ENCODE measurements at places on chromosomes 5 and 9.

DNA sequence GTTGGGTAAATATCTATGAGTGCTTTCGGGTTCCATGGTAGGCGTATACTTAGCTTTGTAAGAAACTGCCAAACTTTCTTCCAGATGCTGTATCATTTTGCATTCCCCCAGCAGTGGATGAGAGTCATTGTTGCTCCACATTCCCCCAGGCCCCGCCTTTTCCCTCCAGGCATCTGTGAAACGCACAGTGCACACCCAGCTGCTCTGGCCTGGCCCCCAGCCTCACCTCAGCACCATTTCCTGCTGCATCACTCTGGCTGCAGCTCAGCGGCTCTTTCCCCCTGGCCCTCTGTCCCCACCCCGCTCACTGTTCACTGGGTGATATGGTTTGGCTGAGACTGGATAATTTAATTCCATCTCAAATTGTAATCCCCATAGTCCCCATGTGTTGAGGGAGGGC lies 76.6 kb upstream of the SPTLC1 start:
- no peak for DNase-seq

DNA sequence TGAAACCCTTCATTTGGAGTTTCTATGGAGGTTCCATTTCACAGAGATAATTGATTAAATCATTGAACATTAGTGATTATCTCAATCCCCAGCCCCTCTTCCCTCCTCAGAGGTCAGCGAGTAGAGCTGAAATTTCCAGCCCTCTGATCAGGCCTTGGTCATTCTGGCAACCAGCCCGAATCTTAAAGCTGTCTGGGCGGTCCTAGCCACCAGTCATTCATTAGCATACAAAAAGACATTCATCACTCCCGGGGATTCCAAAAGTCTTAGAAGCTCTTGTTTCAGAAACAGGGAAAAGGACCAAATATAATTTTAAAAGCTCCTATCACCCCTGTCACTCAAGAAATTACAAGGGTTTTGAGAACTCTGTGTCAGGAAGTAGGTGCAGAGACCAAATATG lies 41.3 kb downstream of the ZNF474 start:
- no peak for DNase-seq

DNA sequence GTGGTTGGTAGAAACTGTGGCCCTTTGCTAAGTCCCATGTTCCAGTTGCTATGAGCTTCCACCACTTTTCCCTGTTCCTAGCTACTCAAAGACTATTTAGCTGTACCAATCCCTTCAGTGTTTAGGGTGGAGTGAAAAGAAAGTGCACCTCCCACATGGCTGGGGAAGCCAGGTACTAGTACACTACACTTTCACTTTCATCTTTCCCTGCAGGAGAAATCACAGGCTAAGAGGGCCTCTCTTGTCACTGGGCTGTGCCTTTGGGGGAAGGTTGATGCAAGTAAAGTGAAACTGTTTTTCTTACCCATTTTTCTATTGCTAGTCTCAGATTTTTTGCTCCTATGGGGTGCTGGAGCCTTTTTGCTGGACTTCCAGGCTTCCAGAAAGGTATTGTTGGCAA lies 33.5 kb upstream of the CKS2 start:
- DNase-seq = no peak

DNA sequence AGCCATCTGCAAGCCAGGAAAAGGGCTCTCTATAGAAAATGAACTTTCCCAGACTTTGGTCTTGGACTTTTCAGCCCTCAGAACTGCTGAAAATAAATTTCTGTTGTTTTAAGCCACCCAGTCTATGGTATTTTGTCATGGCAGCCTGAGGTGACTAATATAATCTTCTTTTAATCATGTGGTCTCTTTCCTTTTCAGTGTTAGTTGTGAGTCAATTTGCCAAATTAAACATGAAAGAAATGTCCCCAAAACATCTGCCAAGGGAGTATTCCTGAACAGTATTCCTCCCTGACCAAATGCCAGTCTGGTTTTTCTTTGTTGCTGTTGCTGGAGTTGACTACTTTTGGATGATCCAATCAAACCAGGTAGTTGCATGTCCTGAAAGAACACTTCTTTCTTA lies 4.7 kb upstream of the YTHDC2 start:
- DNase-seq = no peak

GRCh38 chr5:168307022-168307421 lies 15.6 kb downstream of the WWC1 start:
- no peak for DNase-seq

DNA sequence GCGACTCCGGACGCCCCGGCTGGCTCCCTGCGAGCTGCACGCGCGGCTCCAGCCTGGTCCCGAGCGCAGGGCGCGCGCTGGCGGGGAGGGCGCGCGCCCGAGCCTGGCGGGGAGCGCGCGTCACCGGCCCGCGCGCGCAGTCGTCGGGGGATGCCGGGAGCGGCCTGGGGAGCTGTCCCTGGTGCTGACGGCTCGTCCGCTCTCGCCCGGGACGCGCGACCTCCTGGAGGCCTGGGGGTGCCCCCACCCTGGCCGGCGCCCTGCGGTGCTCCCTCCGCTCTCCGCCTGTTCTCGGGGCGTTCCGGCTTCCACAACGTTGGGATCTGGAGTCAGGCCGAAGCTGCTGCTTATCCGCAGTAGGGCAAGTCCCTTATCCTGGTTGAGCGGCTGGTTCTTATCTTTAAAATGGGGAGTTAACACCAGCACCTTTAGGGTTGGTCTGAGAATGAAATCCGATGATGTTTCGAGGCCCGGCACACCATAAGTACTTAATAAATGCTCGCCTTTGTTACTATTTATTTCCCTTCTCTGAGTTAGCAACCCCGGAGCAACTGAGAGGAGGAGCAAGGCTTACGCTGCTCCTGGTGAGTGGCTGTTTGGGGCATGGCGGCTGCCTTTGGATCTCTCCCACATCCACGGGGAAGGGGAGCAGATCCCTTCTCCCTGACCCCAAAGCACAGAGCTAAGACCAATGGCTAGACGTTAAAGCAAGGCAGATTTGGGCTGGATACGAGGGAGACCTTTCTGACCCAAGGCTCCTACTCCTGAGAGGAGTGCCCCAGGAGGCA lies at the start of gene FAM163B:
TSS of gene FAM163B (minus strand) at position 79 of the 788 bp plus-strand sequence. CDS start 29,166 bp downstream, outside the sequence.
- DNase-seq = peak; percentile 53

DNA sequence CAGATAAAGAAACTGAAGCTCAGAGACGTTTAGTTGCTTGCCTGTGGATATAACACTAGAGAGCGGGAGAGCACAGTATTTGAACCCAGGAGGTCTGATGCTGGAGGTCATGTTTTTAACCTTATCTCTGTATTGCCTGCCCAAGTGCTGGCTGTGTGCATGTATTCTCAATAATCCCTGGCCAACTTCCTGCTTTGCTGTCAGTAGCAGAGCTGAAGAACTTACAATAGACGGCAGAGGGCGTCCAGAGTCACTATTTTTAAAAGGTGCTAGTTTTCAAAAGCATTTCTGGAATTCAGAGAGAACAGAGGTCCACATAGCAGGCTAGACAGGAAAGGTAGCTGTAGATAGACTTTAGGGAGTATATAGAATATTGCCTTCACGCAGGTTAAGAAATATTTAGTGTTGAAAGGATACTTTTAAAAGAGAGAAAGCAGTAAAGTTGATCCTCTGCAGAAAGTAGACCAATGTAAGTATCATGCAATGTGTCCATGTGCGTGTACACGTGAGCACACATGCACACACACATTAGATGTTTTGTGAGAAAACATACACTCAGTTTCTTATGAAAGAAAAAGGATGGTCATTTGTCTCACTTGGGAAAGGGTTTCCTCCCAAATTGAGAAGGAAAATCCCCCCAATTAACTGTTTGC lies 46.3 kb downstream of the PTCD2 start:
- peak; percentile 65 for DNase-seq

- no peak for DNase-seq
These were observed 24.6 kb downstream of the TUT7 start for GRCh38 chr9:86329649-86330048.

- DNase-seq = no peak
These were observed 412.9 kb downstream of the ZSWIM6 start for GRCh38 chr5:61744690-61745619.

DNA sequence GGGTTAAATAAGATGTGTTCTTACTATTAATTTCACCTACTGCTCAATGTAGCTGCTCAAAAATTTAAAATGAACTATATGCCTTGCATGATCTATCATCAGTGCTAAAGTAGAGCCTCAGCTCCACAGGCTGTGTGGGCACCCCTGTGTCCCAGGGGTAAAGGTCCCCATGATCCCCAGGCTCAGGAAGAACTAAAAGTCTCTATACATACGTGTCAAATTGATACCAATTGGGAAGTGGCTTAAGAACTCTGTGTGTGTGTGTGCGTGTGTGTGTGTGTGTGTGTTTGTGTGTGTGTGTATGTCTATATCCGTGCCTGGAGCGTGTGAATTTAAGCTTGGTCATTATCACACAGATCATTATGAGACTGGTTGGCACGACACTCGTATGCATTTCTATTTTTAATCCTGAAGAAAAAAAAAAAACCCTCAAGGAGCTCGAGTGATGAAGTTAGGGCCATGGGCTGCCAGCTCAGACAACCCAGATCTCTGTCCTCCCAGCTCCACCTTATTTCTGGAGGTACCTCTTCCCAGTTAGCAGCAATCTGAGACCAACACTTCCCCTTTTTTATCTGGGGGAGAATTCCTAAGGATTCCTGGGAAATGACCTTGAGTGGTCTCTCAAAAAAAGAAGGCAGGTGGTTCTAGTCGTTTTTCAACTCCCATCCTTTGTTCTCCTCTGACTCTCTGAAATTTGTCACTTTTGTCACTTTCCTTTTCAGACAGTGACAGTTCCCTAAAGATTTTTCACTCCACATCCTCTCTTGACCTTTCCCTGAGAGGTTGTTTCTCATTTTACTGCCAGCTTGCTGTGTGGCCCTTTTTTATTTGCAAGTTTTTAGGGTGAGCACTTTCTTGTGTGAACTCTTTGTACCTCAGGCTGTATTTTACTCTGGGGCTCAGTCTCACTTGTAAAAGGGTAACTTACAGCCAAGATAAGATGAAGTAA lies 45.7 kb upstream of the CTXN3 start:
- no peak for DNase-seq

DNA sequence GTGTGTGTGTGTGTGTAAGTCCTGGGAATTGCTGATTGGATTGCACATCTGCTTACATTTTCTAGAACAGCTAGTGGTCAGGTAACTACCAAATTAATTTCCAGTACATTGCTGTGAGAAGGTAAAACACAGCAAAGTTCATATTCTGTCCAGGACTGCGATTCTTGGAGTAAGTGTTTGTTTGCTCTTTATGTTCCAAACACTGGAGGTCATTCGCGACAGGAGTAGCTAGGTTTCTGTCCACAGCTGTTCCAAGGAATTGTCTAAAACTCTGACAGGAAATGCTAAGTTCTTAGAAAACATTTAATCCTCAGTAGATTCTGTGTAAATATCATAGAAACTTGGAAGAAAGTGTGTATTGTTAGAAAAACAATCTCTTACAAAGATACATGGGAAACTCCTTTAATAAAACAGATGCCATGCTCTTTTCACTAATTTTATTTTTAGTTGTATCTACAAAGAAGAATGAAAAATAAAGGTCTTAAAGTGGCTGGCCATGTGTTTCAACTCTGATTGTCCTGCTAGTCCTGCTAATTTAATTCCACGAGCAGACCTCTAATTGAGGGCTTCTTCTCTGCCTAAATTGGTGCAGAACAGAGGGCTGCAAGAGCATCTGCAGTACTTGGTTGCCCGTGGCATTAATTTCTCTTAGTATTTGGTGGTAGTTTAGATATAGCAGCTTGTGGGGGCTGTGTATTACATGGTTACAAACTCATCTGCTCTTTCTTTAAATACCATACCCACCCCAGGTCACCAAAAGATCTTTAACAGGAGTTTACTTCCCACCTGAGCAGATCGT lies 464.5 kb downstream of the RASEF start:
- DNase-seq = no peak

DNA sequence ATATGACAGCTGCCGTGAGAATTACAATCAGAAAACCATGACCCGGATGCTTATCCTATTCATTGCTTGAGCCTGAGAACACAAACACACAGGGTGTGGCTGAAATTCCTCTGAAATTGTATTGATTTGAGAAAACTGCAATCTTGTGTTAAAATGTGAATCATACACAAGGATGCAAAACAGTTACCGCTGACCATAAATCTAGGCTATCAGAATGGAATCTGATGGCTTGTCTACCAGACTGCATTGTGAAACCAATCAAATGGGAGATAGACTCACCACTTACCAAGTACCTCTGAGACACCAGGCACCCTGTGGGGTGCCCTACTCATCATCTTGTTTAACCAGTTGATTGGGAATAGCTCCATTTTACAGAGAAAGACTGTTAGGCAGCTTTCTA lies 188.7 kb upstream of the MSX2 start:
- DNase-seq = no peak

DNA sequence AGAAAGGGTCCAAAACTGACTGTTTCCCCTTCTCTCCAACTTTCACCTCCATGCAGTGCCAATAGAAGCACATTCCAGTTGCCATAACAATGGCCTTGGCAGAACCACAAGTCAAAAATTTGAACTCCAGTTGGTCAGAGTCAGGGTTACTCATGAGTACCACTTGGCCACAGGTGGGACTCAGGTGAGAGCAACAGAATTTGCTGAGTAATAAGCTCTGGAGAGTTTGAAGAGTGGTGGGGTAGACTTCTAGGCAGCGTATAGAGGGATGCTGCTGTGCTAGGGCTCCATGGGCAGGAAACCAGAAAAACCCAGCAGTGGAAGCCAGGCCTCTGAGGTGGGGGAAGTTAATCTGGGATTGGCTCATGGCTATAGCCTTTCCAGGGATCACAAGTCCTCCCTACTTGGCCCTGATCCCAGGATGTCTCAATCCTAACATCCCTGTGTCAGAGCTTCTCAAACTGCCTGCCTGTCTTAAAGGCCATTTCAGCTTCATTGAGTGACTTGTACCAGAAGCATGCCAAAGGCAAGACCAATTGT lies 30.2 kb downstream of the SNX18 start:
- no peak for DNase-seq

- DNase-seq = no peak
These were observed 119.1 kb downstream of the C9orf50 start for GRCh38 chr9:129501771-129502319.

- DNase-seq = no peak
These were observed 3.5 kb downstream of the SLC27A4 start for GRCh38 chr9:128343855-128344254.

- DNase-seq = peak; percentile 46
These were observed 284.2 kb upstream of the IRX1 start for GRCh38 chr5:3311433-3311832.

Measured in NCI-H524 (cell line).